Upper lobe of left lung (tissue), 6 donors: ENCODE measurements at places on chromosomes 1 and 21. TPM values are rescaled to one million over a fixed set of nuclear protein-coding genes. Genes with fewer than 3 reads are reported as not detected.

GRCh38 chr1:206094024-206094423 lies 23.2 kb downstream of the AVPR1B start:
- H3K4me3 ChIP-seq, result no peak overlapping the region
- DNase-seq, result no peak
- no peaks in the 10 kb centered on the region for H3K4me1 ChIP-seq
- H3K27ac ChIP-seq, result no peak overlapping the region

DNA sequence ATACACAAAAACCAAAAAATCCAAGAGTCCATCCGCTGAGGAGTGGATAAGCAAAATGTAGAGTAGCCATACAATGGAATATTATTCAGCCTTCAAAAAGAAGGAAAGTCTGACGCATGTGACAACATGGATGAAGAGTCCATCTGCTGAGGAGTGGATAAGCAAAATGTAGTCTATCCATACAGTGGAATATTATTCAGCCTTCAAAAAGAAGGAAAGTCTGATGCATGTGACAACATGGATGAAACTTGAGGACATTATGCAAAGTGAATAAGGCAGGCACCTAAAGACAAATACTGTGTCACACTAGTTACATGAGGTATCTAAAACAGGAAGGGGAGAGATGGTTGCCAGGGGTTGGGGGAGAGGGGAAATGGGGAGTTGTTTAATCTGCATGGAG lies 14.0 kb upstream of the IGSF21 start:
- no peak for DNase-seq
- no peaks in the 10 kb centered on the region for H3K27me3 ChIP-seq
- H3K4me3 ChIP-seq, result no peak overlapping the region
- no peak overlapping the region for H3K27ac ChIP-seq
- no peaks in the 10 kb centered on the region for H3K4me1 ChIP-seq
- no peaks in the 10 kb centered on the region for H3K36me3 ChIP-seq

DNA sequence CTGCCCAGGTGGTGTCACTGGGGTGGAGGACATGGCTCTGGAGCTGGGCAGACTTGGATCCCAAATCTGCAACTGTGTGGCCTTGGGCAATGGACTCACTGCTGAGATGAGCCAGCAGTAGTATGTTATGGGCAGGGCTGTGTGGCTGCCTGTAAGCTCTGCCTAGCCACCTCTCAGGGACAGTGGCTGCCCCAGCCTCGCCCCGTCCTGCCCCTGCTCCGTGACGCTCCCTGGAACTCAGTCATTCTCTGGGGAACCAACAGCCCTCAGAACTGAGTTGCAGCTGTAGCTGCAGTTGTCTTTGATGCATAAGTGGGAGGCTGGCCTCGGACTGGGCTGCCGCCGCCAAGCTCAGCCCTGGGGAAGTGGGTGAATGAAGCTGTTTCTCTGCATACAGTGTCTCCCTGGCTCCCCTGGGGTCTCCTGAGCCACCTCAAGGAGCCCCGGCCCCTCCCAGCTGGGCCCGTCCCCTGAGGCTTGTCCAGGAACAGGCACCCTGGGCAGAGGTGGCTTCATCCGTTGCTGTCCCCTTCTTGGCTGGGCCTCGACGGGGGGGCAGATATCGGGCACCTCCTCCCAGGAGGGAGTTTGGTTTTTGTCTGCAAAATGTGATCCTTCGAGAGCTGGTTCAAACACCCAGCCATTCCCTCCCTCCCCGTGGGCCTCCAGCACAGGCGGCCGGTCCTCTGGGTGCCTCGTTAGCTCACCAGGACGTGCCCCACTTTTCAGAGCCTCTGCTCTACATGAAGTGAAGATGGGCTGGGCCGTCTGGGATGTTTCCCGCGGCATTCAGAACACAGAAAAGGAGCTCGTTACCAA lies 26.2 kb upstream of the PLCH2 start:
- peaks cover 18% of the 10 kb centered on the region for H3K27me3 ChIP-seq
- H3K4me1 ChIP-seq, result no peaks in the 10 kb centered on the region
- H3K4me3 ChIP-seq, result no peak overlapping the region

The UBE2U gene
- total RNA-seq, result not detected

- H3K4me3 ChIP-seq, result no peak overlapping the region
- DNase-seq, result peak; percentile 24
- peak overlapping the region; percentile 18 for H3K27ac ChIP-seq
- no peaks in the 10 kb centered on the region for H3K36me3 ChIP-seq
These were observed 2.0 kb upstream of the TRNP1 start for GRCh38 chr1:26991310-26992116.

The ZBTB7B gene
- total RNA-seq, result 68.5 TPM

- no peaks in the 10 kb centered on the region for H3K27me3 ChIP-seq
- H3K4me1 ChIP-seq, result peaks cover 5% of the 10 kb centered on the region
- no peak overlapping the region for H3K4me3 ChIP-seq
- DNase-seq, result no peak
- H3K27ac ChIP-seq, result no peak overlapping the region
These were observed 47.0 kb upstream of the ATF3 start for GRCh38 chr1:212561501-212561931.

DNA sequence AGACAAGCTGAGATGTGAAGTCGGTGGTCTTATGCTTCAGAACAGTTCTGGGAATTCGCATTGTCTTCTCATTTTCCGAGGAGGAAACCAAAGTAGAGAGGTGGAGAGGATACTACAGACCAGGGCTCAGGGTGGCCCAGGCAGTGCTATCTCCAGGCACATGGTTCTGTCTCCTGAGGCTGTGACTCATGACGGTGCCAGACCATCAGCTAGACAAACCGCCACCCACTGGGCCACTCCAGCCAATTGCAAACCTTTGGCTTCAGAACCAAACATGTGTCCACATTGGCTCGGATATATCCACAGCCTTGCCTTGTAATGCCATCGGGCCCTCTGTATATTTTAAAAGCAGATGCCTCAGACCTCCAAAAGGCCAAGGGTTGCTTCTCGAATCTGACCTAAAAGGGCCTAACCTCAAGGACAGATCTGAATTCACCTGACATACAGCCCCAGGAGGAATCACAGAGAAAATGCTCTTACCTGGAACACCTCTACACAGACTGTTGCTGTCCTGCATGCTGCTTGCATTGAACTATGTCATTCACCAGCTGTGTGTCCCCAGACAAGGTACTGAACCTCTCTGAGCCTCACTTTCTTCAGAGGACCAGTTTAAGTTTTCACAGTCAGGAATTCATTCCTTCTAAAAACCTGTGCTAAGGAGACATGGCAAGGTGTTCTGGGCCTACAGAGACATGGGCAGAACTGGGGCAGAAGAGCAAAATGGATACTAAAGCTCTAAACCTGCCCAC lies 224.9 kb upstream of the JUN start:
- H3K27me3 ChIP-seq, result no peaks in the 10 kb centered on the region
- no peak overlapping the region for H3K4me3 ChIP-seq
- no peaks in the 10 kb centered on the region for H3K36me3 ChIP-seq
- no peak overlapping the region for H3K27ac ChIP-seq
- DNase-seq, result no peak

DNA sequence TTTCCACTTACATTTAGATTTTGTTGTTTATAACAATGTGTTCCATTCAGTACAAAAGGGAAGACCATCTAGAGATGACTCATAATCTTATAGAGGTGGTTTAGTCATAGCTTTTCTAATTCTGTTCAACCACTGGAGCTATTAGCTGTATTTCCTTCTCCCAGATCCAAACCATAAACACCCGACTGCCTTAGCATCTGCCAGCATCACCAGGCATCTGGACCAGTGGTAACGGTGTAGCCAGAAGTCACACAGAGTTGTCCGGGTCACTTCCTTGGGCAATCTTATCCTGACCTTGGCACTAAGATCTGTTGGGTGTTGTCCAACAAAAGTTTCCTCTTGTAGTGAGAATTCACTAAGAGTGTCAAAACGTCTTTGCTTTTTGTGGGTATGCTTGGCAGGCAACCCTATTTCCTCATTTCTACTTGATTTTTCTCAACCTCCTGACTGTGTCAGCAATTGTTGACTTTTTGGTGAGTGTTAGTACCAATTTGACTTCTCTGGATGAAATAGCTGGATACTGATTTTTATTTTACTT lies 372.1 kb upstream of the B3GALT2 start:
- H3K4me3 ChIP-seq, result no peak overlapping the region
- H3K27me3 ChIP-seq, result no peaks in the 10 kb centered on the region
- H3K4me1 ChIP-seq, result peaks cover 7% of the 10 kb centered on the region
- no peaks in the 10 kb centered on the region for H3K36me3 ChIP-seq

DNA sequence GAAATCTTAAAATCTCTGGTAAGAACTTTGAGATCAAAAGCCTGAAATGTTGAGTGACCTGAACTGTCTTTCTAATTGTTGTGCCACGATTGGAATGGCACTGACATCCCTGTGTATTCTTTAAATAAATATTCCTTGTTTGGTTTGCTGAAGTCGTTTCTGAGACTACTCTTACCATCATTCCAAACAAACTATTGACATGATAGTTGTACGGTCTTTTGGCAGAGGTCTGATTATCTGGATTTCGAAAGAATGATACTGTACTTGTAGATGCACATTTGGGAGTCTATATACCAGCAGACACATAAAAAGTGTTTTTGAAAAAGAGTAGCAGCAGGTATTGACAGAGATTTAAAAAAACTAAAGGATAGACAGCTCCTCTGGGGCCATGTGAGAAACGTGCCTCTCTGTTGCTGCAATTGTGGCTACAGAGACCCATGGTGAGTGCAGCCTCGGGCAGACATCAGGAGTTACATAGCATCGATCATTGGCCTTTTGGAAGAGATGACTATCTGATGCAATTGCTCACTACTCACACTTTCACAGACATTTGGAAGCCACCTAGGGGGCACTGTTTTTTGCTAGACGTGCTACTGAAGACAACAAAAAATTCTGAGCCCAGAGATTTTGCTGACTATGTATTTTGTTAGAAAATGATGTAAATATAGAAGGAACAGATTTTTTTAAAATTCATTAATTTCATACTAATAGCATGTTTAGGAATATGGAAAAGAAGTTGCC lies 464.5 kb downstream of the KCNT2 start:
- no peak overlapping the region for H3K4me3 ChIP-seq
- no peak for DNase-seq
- no peaks in the 10 kb centered on the region for H3K27me3 ChIP-seq
- H3K36me3 ChIP-seq, result no peaks in the 10 kb centered on the region

The RERE gene
- total RNA-seq, result 75.5 TPM

The RPE65 gene
- not detected for total RNA-seq
